ENCODE measurements at places on chromosomes 5 and 9.

DNA sequence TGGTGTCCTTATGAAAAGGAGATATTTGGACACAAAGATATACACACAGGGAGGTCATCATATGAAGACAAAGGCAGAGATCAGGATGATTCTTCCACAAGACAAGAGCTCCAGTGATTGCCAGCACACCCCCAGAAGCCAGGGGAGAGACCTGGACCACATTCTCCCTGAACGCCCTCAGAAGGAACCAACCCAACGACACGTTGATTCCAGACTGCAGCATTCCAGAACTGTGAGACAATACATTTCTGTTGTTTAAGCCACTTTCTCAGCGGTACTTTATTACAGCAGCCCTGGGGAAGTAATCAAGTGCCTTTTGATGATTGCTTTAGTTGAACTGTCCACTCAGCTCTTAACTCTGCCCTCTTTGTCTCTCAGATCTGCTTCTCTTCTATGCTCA, 285.5 kb upstream of the SMARCA2 start:
- no peak for DNase-seq

- no peak for DNase-seq
Observed at GRCh38 chr9:7710686-7711085, 88.9 kb downstream of the DMAC1 start.

DNA sequence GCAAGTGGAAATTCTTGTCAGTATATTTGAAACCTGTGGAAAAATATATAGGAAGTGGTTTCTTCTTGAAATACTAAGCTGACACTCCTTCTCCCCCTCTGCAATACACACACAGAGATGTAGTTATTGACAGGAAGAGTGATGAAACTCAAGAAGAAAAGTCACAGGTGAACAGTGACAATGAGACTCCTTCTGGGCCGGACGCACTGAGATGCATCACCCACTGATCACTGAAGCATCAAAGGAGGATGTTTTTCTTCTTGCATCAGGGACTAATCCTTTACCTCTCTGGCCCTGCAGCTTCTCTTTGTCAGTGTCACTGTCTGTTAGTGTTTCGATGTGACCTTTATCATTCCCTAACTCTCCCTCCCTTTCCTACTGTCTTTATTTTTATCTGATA, 1864.2 kb upstream of the C9orf72 start:
- no peak for DNase-seq

DNA sequence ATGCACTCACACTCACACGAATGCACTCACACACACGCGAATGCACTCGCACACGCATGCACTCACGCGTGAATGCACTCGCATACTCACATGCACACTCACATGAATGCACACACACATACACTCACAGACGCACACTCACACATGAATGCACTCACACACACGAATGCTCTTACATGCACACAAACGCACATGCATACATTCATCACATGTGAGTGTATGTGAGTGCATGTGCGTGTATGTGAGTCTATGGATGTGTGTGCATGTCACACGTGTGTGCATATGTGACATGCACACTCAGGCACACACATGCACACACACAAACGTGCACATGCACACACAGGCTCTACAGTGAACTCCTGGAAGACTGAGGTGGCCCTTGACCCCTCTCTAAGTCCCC, 121.7 kb downstream of the ADAMTS2 start:
- DNase-seq = no peak

DNA sequence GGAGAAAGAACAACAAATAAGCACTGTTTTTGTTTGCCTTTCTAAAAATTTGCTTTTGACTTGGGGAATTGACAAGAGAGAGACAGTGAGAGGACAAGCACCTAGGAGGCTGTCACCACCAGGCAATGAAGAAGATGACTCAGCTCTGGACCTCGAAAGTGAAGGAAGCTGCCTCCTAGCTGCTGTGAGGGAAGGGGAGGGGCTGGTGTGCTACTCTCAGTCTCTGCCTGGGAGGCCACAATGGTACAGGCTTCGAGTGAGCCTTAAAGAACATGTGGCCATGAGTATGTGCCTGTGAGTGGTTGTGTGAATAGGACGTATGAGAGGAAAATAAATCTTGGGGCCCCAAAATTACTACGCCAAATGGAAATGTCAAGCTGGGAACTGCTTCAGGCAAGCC, 7.1 kb upstream of the PLK2 start:
- DNase-seq = no peak

- no peak for DNase-seq
Observed at GRCh38 chr9:74303945-74304344, 193.2 kb upstream of the RORB start.

GRCh38 chr5:81214848-81215247, 18.3 kb upstream of the CKMT2 start:
- DNase-seq = no peak

- DNase-seq = no peak
Observed at GRCh38 chr9:72703574-72703973, 182.2 kb downstream of the TMC1 start.

GRCh38 chr5:6159832-6160430, 218.4 kb downstream of the MED10 start:
- no peak for DNase-seq

- no peak for DNase-seq
Observed at GRCh38 chr5:151155775-151156506, 1.6 kb downstream of the ANXA6 start.

DNA sequence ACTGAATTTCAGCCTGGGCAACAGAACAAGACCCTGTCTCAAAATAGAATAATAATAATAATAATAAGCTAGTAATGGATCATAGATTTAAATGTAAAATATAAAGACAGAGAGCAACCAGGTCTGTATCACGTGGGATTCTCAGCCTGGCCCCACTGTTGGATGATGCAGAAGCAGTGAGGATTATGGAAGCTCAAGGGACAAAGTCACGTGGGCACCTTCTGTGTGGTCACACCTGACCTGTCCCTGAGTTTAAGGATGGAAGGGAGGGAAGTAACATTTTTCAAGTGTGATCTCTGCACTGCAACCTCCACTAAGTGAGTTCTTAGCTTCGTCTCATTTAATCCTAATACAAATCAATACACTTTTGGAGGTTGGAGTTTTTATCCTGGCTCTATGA, 212.5 kb upstream of the IER5L start:
- no peak for DNase-seq
